AG20443 (cell line): ENCODE measurements at places on chromosomes 2 and 18.
A peak's percentile ranks its signal among the peaks of the same experiment; 100 is the strongest.

- DNase-seq: no peak
Observed at GRCh38 chr18:23756590-23757436, 67.6 kb downstream of the LAMA3 start.

DNA sequence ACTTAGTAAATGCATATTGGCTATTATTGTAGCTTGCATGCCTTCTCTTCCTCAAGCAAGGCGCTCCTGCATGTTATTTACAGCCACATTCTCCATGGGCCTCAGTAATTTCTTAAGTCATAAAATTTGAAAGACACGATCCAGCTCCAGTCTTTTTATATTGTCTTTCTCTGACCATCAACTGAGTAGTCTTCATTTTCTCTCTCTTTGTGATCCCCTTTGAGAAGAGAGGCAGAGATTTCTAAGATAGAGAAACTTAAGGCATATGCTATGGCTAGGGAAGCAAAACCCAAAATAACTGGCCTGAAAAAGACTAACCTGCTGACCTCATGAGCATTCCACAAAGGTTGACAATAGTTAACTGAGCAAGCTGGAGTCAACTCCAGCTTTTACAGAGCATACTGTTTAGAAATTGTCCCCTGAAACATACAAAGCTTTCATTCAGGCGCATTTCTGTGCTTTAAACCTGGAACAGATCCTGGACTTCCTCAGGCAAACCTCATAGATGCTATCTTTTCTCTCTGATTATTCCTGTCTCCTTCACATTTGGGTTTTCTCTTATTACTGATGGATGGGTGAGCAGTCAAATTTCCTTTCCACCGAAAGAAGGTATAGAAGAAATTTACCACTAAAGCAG, 4.6 kb downstream of the DPP4 start:
- DNase-seq: no peak

GRCh38 chr2:134462791-134463698, 209.2 kb downstream of the MGAT5 start:
- no peak for DNase-seq

- no peak for DNase-seq
Observed at GRCh38 chr2:27795093-27795834, 23.7 kb downstream of the MRPL33 start.

DNA sequence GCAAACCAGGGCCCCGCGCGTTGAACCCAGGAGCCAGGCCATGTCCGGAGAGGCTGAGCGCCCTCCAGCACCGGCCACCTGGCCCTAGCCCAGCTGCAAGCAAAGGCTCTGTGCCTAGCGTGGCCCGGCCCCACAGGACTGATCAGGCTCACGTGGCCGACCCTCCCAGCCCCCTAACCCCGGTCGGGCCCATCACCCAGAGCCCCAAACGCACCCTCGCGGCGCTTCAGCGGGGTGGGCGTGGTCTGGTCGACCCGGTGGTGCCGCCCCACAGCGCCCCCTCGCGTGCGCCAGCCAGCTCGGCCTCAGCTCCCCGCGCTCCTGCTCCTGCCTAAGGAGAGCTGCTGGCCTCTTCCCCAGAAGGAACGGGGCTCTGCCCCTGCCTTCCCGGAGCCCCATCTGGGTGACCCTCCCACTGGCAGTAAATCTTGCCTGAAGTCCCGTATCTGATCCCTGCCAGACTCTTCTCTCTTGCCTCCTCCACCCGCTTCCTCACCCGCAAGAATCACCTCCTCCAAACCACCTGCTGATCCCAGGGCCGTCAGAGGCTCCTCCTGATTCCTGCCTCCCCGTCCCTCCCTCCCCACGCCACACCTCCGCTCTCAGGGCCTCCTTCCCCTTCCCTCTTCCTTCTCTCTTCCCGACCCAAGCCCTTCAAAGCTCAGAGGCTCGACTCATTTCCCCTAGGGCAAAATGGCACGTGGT, 12.3 kb upstream of the TEX51 start:
- DNase-seq: peak; percentile 88

DNA sequence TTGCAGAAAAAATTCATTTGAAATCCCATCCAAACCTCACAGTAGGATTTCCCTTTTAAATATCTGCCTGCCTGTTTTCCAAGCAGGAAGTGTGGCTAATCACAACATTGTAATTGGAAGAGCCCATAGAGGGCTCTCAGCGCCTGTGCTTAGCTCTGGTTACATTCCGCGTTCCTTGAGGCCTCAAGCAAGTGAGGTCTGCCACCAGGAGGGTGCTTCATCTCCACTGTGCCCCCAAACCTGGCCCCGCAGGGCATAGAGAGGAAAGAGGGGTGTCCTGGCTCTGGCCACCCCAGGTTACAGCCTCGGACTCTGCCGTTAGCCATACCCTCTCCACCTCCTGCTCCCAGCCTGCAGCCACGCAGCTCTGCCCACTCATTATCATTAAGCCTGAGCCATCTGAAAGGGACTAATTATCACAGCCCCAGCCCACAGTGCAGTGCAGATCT, 214.8 kb downstream of the SP3 start:
- DNase-seq: peak; percentile 28

DNA sequence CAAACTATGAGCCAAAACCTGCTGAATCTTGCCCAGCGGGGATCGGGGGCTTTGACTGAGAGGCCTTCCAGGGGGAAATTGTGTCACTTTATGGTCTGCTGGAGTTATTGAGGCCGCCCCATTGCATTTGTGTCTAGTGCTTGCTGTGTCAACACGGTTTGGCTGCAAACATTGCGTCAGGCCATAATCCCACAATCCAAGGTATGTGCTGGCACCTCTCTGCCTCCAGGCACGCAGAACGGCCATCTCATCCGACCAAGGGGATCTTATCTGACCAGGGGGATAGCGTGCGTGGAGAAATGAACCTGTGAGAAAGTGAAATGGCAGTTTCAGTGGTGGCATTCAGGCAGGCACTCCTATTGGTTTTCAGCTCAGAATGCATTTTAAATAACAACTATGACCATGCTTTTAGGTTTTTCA, 18.1 kb upstream of the LYPD6B start:
- DNase-seq: no peak

GRCh38 chr2:196601430-196602306, 37.8 kb upstream of the CCDC150 start:
- DNase-seq: peak; percentile 97

- DNase-seq: peak; percentile 50
Observed at GRCh38 chr18:48896875-48897511, 53.8 kb downstream of the SMAD7 start.

DNA sequence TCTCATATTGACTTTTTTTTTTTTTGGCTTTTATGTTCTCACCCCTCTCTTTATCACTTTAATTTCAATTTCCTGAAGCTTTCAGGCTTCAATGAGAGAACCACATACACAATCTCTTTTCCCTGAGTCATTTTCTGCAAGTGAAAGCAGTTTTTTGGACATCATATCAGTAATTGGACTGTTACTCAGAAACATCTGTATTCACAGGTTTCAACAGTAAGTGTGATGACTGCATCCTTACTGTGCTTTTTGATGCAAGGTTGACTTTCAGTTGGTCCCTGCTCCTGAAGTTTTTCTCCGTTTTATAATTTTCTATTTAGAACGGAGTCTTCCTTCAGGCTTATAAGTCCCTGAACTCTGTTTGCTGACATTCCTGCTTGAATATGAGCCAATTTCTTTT, 70.5 kb upstream of the CCBE1 start:
- DNase-seq: peak; percentile 24
